NCI-H1694 (cell line): ENCODE measurements at places on chromosomes 1 and 21.

DNA sequence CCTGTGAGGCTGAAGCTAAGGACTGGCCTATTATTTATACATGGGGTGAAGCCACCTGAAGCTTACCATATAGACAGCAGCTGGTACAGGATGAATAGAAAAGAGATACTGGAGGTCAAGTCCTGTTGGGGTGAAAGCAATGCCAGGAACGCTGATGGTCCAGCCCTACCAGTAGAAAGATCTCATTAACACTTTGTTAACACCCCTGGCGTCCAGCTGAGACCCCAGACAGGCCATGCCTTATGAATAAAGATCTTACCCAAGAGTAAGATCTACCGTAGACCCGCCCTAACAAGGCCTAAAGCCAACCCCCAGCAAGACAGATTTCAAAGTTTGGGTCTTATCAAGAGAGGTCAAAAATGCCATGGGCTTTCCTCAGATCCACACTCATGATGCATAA lies 34.7 kb downstream of the ST3GAL3 start:
- DNase-seq = no peak

DNA sequence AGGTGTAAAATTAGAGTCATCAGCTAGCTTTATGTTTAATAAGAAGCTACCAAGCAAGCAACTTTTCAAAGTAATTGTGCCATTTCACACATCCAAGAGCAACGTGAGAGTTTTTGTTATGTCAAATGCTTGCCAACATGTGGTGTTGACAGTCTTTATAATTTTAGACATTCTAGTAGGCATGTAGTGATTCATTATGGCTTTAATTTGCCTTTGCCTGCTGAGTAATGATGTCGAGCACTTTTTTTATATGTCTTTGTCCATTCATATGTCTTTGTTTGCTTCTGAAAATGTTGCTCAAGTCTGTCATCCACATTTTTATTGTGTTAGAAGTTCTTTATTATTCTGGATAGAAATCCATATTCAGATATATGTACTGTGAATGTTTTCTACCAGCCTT lies 21.4 kb upstream of the CHIT1 start:
- DNase-seq = no peak

GRCh38 chr1:219173434-219173757 lies 282 bp upstream of the LYPLAL1 start:
- no peak for DNase-seq

GRCh38 chr1:206911064-206911663 lies 10.6 kb downstream of the FCMR start:
- peak; percentile 48 for DNase-seq

DNA sequence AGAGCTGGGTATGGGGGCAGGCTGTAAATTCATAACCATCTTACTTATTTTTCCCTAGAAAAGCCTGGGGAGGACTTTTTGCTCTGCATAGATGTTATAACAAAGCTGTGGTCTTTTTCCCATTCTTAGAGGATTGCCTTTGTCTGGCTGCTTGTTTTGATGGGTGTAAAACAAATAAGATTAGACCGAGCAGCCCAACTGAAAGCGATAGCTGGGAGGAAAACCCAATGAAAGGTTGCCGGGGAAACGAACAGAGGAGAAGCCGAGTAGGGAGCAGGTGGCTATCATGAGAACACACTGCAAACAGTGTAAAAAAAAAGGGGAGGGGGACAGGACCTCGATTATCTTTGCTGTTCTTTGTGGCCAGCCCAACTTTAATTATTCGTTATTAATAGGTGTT lies 1.9 kb downstream of the ELAVL4 start:
- DNase-seq = peak; percentile 77

- DNase-seq = no peak
These were observed 291.6 kb downstream of the SMYD3 start for GRCh38 chr1:246215510-246215903.

GRCh38 chr1:46681333-46682034 lies 9.8 kb downstream of the TEX38 start:
- no peak for DNase-seq

- DNase-seq = no peak
These were observed 28.2 kb downstream of the PTGER3 start for GRCh38 chr1:71019233-71019969.

GRCh38 chr1:217526636-217527035 lies 104.3 kb downstream of the GPATCH2 start:
- no peak for DNase-seq

- DNase-seq = no peak
These were observed 8.1 kb upstream of the ETV3L start for GRCh38 chr1:157107702-157108101.

GRCh38 chr1:168498956-168499687 lies 44.7 kb downstream of the XCL2 start:
- no peak for DNase-seq

GRCh38 chr1:181178241-181178879 lies 89.9 kb downstream of the IER5 start:
- DNase-seq = no peak

GRCh38 chr1:47617381-47618221 lies 179.8 kb downstream of the FOXD2 start:
- no peak for DNase-seq

- DNase-seq = peak; percentile 21
These were observed 20.6 kb upstream of the TBX15 start for GRCh38 chr1:119008483-119009311.

DNA sequence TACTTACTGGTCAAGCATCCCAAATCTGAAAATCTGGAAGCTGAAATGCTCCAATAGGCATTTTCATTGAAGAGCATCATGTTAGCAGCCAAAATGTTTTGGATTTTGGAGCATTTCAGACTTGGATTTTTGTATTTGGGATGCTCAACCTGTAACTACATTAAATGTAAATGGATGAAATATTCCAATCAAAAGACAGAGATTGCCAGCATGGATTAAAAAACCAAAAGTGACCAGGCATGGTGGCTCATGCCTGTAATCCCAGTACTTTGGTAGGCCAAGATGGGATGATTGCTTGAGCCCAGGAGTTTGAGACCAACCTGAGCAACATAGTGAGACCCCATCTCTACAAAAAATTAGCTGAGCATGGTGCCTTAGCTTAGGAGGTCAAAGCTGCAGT lies 110.3 kb downstream of the URB2 start:
- DNase-seq = no peak

DNA sequence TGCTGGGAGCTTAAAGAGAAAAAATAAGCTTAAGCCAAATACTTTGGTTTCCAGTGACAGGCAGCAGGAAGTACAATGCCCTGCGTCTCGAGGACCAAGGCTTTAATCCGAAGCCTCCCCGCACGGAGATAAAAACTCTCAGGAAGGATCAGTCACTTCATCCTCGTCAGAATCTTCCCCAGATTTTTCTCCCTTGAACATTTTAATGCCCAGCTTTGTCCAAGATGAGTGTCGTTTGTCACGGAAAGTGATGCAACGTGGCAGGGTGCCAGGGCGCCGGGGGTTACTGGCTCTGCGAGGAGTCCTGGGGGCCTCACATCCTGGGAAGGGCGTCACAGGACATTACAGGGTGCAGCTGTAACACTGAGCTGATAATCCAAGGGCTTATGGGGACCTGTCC lies 25.2 kb upstream of the PCBP3 start:
- no peak for DNase-seq

DNA sequence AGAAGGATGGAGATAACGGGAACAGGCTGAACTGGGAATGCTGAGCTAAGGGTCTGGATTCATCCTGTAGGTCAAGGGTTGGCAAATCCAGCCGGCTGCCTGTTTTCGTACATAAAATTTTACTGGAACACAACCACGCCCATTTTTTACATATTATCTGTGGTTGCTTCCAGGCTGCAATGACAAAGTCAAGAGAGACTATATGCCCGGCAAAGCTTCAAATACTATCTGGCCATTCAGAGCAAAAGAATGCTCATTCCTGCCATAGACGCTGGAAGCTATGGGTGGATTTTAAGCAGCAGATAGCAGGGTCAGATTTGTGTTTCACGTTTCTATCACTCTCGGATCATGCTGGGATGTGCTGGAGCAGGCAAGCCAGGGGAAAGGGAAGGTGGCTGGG lies 137.9 kb upstream of the EDN2 start:
- no peak for DNase-seq

DNA sequence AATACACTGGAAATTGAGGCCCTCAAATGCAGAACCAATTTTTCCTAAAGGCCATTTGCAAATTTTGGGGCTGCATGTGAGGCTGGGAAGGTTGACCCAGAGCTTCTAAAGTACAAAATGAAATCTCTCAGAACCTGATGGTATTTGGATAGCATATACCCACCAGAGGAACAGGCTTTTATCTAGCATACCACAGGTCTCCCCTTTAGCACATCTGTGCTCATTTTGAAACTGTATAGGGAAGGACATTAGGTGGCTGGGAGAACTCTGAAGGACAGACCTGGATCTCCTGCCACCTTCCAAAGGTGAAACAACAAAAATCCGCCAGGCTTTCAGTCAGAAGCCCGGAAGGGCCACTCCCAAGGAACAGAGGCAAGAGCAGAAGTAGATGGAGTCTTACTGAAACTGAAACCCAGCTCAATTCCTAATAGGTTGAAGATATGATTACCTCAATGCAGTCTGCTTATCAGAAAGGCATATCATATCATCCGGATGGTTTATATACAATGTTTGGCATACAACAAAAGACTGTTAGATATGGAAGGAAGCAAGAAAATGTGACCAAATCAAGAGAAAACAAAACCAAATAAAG lies 11.6 kb downstream of the CD55 start:
- DNase-seq = no peak

DNA sequence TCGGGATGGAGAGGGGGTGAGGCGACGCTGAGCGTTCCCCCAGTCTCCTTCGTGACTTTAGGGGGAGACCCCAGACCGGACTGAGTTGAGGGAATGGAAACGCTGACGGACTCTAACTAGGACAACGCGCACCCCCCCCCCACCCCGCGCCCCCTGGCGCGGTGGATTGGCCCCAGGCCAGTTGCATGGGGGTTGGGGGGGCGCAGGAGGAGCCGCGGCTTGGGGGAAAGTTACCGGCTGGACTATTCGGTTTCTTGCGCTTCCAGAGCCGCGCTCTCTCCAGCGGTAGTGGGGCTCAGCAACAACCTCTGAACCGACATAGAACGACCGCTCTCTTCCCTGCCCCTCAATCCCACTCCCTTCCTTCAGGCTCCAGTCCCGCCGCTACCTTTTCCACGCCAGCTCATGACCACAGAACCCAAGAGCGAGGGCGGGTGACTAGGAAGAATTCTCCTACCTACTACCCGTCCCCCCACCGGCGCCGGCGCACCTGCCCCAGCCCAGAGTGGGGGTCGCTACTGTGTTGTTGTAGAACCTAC lies 694 bp downstream of the ZBTB7B start:
- peak; percentile 21 for DNase-seq

- DNase-seq = no peak
These were observed 18.9 kb downstream of the ALDH9A1 start for GRCh38 chr1:165679282-165680036.

GRCh38 chr21:37711836-37712568 lies 204.3 kb downstream of the KCNJ6 start:
- peak; percentile 78 for DNase-seq
